ENCODE measurements at places on chromosomes 6 and 20.

DNA sequence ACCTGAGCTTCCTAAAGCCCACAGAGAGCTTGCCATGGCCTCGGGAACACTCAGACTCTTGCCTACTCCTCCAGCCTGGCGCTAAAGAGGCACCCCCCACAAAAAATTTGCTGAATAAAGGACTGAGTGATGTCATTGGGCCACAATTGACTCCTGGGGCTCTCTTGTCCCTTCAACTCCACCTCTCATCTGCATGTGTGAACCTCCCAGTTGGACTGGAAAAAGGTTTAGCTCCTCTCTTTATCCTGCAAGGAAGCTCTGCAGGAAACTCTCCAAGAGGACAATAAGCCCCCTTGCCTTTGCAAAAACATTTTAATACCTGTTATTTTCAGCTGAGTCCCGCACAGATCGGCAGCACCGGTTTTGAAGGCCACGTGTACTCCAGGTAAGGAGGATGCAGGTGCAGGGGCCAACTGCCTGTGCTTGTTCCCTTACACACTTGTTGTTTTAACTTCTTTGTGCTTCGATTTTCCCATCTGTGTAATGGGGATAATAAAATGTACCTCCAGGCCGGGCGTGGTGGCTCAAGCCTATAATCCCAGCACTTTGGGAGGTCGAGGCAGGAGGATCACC, 107.3 kb downstream of the TFAP2C start:
- DNase-seq, result no peak

GRCh38 chr20:63895202-63895951, 451 bp downstream of the DNAJC5 start:
- no peak for DNase-seq

DNA sequence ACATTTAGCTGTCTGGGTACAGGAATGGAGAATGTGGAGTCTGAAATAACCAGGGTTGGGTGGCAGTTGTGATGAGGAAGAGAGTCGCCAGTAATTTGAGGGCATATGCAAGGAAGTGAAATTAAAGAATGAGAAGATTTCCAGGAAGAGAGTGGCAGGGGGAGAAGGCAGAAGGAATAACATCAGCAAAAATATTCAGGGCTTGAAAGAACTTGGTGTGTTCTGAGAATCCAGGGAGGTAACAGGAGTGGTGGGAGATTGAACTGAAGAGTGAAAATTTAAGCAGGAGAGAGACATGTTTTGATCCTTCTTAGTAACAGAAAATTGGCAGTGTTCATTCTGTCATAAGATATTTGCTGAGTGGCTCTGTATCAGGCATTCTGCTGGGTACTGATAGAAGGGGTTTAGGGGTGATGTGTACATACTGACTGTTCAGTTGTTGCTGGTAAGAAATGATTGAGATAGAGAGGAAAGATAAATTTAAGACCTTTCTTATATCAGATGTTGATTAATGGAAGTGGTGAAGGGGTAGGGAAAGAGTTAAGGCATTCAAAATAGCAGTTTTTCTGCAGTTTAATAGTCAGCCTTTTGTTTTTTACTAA, 54.7 kb downstream of the PHF20 start:
- DNase-seq, result no peak

DNA sequence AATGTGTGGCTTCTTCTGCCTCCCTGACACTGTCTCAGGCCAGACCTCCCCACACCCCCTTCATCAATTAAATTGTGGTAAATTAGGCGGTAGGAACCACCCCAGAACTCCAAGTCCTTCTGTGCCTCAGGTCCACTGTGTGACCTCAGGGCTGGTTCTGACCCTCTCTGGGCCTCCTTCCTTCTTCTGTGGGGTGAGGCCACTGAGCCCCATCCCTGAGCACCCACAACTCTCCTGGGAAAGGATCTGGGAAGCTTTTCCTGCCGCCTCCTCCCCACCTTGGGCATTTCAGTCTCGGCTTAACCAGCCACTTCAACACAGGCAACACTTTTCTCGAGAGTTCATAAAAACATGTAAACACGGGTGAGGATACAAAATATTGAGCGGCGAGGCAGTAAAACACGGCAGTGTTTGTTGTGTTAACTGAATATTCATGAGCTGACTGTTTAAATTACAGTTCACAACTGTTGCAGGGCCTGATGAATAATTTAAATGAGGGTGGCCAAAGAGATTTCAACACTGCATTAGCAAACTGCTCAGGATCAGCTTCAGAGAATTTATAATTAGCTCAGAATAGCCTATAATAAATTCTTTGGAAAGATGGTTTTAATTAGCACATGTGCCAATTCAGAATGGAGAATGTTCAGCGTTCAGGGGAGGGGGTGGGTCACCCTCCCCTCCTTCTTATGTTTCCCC, 112.1 kb downstream of the TOX2 start:
- DNase-seq, result no peak

DNA sequence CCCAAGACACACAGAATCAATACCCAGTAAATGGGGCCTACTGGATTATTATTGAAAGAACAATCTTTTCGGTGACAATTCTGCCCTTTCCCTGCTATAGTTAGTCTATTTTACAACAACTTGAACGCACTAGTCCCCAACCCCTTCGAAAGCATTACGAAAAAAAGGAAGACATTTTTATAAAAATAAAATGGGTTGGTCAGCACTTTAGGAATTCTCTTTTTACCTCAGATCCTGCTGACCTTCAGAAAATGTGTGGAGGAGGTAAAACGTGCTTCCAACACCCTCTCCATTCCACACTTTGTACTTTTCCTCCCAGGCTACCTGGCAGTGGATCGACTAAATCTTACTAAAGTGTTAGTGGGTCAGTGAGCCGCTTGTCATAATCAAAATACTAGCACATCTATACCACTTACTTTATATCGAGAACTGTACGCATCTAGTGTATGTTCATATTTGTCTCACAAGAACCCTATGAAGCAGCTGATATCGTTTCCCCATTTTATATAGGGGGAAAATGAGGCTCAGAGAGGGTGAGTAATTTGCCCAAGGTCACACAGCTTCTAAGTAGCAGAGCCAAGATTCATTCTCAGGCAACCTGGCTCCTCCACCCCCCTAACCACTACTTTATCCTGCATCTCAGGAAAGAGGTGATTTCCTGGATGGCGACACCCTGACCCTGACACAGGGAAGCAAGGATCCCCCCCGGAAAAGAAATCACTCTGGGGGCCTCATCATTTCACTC, 10.6 kb downstream of the NFATC2 start:
- no peak for DNase-seq

- no peak for DNase-seq
Measured at GRCh38 chr20:60506061-60506460, 547.8 kb downstream of the CDH26 start.

Measured in stimulated activated CD4-positive, alpha-beta T cell treated with anti-CD3 and anti-CD28 coated beads, Interleukin-15, amount 100 ng/mL, for 1 hour (primary cell).